ENCODE measurements at places on chromosomes 7 and 10.

DNA sequence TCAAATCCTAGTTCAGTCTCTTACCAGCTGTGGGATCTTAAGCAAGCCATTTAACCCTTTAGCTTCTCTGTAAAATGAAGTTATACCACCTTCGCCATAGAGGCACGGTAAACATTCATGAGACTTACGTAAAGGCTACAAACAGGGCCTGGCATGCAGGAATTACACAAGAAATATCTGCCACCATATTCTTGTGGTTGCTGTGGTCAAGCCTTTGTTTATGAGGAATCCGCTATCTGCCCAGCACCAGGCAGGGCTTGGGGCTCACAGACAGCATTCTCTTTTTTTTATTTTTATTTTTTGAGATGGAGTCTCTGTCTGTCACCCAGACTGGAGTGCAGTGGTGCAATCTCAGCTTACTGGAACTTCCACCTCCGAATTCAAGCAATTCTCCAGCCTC is 9.9 kb downstream of the AIFM2 start:
- DNase-seq = no peak

GRCh38 chr10:117266400-117266799 is 25.5 kb downstream of the SLC18A2 start:
- no peak for DNase-seq

- DNase-seq = no peak
Observed at GRCh38 chr10:1377740-1378397, 321.7 kb downstream of the WDR37 start.

GRCh38 chr7:20227291-20227795 is 10.2 kb upstream of the MACC1 start:
- DNase-seq = no peak

DNA sequence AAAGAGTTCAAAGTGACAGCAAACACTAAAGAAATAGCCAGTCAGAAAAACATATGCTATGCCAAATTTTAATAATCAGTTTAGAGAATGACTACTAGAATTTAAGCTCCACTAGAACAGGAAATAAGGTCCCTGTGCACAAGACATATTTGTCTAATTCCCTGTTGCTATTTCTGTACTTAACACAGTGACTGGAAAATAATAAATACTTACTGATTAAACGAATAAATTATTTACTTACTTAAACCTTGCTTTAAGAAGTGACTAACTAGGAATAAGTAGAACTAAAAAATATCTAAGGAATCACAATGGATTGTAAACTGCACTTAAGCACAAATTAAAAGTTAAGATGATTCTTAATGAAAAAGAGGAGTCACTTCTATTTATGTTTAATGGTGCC is 22.3 kb downstream of the NPS start:
- no peak for DNase-seq

All from GM13976 (cell line).